NCI-H1417 treated with DMSO at 0.1 percent for 48 hours (cell line): ENCODE measurements at places on chromosomes 3 and 15.

GRCh38 chr3:54988838-54989630 lies 61.2 kb upstream of the LRTM1 start:
- no peak for DNase-seq

GRCh38 chr15:60237446-60237845 lies 160.3 kb downstream of the ANXA2 start:
- DNase-seq, result no peak

DNA sequence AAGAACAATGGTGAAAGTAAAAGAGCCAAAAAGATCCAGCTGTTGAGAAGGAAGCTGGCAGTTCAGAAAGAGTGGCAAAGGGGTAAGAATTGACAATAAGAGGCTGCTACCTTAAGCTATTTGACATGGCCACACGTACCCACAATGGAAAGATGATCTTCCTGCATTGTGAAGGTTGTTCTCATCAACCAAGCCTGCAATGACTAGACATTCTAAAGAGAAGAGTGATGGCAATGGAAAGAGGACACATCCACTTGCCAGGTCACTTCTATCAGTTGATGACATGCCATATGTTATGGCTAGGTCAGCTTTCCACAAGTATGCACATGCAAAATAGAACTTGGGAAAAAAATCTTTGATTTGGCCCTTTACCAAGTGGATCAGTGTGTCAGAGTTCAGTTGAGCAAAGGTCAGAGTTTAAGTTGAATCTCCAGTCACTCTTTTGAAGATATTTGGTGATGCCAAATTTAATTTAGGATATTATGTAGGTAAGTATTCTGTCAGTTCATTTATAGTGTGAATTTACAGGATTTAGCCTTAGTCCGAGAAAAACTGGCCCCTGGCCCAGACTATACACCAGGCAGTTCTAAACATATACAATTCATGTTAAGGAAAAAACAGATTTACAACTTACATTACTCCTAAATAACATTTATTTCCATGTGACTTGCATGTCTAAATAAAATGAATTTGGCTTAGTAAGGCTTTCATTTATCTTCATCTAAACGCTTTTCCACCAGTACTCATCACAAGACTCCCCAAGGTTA lies 104.9 kb upstream of the FLNB start:
- no peak for DNase-seq

GRCh38 chr15:39216816-39217215 lies 364.1 kb upstream of the THBS1 start:
- DNase-seq, result no peak

- DNase-seq, result no peak
These were observed 525.1 kb downstream of the PDCD6IP start for GRCh38 chr3:34323517-34323916.

- no peak for DNase-seq
These were observed 45.0 kb upstream of the TKT start for GRCh38 chr3:53300826-53301225.

DNA sequence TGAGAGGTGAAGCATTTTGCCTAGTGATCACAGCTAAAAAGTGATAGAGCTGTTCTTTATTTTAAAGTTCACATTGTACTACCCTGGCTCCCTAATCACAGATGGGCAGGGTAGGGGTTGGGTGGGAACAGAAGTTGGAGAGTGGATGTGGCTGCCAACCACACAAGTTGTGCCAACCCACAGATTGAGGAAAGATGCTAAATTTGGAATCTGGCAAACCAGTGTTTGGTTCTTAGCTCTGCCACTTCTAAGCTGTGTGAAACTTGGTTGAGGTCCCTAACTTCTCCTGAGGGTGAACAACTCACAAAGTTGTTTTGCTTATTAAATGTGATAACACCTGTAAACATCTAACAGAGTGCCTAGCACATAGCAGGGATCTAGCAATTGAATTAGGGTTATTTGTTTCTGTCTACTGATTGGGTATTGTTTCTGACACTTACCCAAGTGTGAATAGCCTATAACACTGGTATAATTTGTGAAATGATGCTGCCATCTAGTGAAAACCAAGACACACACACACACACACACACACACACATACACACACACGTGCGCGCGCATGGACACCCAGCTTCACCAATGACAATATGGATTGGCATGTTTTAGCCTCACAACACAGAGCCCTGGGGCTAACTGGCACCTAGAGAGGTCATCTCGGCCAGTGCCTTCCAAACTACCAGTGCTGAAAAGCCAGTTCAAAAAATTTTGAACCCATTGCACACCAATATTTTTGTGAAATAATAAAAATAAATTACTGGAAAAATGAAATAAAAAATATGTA lies 25.3 kb downstream of the ADGRG7 start:
- DNase-seq, result no peak
